Activated effector memory CD4-positive, alpha-beta T cell treated with Interleukin-2 at 50 U/mL for 16 hours (primary cell): ENCODE measurements at places on chromosomes 2 and 18.

DNA sequence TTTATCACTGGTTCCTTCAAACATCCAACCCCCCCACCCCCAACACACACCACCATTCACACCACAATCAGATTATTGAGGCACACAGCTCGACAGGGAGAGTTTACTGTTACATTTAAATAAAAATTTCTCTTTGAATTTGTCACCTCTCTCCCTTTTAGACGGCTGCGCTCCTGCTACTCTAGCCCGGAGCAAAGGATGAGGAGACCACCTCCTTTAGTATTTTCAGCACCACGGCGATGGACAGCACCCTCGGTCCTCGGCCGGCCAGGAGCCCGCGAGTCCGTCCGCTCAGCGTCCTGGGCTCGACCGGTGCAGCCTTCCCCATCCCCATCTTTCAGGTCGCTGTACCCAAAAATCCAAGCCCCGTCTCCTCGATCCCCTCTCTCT is 892 bp downstream of the CELF4 start:
- DNase-seq: no peak

GRCh38 chr2:157596992-157597681 is 31.5 kb downstream of the ACVR1C start:
- peak; percentile 25 for DNase-seq

DNA sequence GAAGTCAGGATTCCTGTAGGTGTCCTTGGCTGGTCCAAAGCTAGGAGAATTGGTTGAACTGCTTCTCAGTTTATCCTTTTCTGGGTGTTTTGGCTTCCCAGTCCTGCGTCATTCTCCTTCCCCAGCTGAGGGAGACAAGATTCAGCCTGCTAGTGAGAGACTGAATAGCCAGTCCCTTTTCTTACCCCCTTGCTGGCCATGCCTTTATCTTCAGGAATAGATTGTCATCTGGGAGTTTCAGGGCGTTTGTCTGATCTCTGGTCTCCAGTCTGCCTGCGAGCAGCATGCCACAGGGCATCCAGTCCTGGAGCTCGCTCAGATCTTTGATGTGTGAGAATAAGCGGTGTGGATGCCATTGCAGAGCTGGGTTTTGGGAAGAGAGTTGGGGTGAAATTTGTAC is 5.8 kb downstream of the MYO1B start:
- no peak for DNase-seq

GRCh38 chr2:168114619-168115018 is 132.8 kb downstream of the STK39 start:
- DNase-seq: no peak

DNA sequence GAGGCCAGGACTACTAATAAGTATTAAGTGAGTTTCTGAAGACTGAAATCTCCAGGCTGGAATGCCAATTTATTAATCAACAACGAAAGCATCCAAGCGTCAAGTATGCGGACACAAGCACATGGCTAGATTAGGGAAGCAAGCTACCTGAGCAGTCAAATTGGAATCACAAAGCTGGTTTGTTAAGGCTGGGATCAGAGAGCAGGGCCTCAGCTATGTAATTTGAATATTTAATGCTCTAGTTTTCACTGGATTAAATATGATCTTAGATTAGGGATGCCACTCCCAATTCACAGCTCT is 5.7 kb downstream of the CCL20 start:
- no peak for DNase-seq

GRCh38 chr2:67579216-67579615 is 182.1 kb downstream of the ETAA1 start:
- no peak for DNase-seq

- DNase-seq: no peak
Observed at GRCh38 chr18:58534535-58535301, 94.2 kb downstream of the ALPK2 start.

GRCh38 chr2:65402323-65402722 is 30.1 kb downstream of the SPRED2 start:
- no peak for DNase-seq

- no peak for DNase-seq
Observed at GRCh38 chr2:186748354-186748753, 54.5 kb downstream of the FAM171B start.

- DNase-seq: no peak
Observed at GRCh38 chr18:8480506-8481328, 128.5 kb upstream of the RAB12 start.

- no peak for DNase-seq
Observed at GRCh38 chr2:181828122-181828705, 63.3 kb upstream of the ITPRID2 start.

- DNase-seq: no peak
Observed at GRCh38 chr18:3970929-3971328, 484.2 kb downstream of the DLGAP1 start.

DNA sequence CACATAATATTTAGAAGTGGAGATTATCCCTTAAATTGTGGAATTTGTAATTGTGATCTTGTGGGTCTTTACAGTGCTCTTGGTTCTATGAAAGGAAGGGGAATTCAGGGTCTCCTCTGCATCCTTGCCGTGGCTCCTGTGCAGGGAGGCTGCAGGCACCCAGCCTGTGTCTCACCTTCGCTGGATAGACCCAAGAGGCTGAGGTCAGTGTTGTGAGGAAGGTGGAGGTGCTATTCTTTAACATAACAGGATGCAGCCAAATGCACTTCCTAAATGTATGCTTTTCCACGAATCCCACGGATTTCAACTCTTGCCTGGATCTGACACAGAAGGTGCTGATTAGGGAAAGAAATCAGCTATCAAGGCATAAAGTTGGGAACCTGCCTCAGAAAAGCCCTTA is 69.5 kb downstream of the TMEM18 start:
- no peak for DNase-seq

DNA sequence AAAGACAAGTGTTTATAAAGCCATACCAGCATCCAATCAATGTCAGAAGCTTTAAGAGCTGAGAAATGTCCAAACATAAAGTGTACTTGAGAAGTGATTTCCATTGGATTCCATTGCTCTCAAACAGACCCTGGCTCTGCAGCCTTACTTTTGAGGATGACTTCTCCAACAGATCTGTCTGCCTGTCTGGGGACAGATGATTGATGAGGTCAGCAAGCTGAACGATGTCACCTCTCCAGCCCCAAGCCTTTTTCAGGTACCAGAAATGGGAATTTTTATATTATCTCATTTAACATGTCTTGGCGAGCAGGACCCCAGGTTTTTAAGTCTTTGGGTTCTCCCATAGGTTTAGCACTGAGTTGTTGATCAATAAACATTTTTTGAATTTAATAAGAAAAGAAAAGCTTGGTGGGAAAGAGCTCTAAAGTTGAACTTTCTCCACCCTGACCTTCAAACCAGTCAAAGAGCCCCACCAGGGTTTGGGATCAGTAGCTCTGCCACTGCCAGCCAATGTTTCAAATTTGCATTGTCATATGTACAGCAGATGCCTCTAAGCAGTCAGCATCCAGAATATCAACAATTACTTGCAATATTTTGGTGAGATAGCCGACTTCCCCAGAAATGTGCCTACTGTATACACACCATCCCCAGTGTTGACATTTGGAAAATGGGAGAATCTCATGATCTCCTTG is 22.5 kb downstream of the PTPN18 start:
- no peak for DNase-seq

DNA sequence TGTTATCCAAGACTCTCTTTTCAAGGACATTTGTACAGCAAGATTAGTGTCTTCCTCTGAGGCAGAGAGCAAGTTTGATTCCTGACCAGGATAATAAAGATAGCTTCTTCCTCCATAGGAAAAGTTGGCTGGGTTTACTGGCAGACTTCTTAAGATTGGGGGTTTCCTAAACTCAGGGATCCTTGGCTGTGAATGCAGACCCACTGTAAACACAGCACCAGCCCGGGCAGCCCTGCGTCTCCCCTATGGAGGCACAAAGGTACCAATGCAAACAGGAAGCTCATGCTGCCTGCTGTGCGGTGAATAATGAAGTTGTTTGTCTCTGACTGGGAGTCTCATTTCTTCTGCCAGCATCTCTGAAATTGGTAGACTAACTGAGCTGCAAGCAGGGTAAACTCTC is 96.2 kb upstream of the ARHGAP28 start:
- no peak for DNase-seq

DNA sequence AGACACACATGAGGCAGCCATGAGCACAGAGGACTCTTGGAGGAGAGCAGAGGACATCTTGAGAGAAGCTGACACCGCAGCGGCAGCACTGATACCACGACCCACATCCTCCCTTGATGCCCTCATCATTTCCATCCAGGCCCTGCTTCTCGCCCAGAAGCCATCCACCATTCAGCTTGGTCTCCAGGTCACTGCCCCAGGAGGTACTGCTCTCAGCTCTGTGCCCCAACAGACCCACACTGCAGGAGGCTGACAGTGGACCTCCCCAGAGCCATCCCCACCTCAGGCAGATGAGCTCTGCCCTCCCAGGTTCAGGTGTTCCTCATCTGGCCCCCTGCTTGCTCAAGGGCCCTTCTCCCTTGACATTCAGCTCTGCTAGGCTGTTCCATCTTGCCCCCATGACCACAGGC is 74.9 kb downstream of the ACKR3 start:
- DNase-seq: no peak

- DNase-seq: no peak
Observed at GRCh38 chr2:218781691-218782527, at the start of gene CYP27A1. Gene CYP27A1 (plus strand): TSS chr2:218782147. CDS start chr2:218782183, 36 bp downstream.

GRCh38 chr2:75633620-75634019 is 13.0 kb upstream of the MRPL19 start:
- DNase-seq: no peak

DNA sequence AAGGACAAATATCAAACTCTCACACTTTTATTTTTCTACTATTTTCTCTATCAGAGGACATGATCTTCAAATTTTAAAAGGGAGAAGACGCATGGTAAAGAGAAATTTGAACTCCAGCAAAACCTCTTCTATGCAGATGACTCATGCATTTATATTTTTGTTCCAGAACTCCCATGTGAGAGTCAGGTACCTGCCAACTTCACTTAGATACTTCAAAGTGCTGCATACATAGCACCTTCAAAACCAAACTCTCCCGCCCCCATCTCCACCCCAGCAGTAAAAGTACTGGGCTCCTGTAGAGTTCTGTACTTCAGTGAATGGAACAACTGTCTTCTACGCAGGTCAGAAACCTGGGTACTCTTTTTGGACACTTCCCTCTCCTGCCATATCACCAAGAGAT is 398.3 kb downstream of the TGIF1 start:
- DNase-seq: no peak

DNA sequence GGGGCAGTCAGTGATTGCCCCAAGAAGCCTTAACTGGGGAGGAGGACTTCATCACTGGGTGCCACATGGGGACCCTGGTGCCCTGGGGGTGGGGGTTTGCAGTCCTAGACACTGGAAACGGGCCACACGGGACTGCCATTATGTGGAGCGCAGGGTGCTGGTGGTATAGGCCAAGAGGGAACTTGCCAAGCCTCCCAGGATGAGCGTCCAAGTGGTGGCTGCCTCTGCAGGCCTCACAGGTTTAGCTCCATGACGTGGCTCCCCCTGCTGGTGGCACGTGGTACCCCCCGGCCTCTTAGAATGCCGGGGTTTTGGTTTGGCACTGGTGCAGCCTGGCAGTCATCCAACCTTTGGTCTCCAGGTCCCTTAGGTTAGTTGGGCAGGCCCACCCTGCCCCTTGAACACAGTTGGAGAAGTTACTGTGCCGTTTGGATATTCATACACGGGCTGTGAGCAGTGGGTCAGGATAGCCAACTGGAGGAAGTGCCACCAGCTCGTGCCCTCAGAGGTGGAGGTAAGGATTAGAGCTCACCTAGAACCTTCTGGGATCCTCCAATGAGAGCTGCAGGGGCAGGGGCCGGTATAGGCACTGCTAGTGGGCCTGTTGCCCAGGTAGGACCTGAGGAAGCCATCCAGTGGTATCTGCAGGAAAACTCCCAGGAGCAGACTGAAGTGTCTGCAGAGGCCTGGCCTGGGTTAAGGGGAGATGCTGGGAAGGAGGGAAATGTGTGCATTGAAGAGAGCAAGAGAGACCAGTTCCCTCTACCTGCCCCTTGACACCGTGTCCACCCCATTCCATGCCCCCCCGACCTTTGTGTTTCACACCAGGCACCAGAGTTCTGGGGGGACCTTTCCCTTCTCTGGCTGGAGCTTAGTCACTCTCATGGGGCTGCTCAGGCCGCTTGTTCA is 5.7 kb downstream of the PTMA start:
- DNase-seq: peak; percentile 86

DNA sequence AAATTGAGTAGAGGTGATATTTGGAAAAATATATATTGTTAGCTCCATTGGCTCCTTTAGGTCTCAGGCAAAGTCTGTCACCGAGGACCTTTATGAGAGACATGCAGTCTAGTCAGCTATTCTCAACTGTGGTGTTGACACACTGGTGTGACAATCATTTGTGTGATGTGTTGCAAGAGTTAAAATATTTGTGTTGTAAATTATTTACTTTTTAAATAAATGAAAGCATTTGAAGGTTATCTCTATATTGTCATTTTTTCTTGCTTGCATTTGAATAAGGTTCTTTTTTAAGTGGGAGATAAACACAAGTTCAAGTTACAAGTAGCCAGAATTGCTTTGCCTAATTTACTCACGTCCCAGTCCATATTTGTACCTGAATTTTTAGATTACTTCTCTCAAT is 4.3 kb downstream of the REL start:
- no peak for DNase-seq

DNA sequence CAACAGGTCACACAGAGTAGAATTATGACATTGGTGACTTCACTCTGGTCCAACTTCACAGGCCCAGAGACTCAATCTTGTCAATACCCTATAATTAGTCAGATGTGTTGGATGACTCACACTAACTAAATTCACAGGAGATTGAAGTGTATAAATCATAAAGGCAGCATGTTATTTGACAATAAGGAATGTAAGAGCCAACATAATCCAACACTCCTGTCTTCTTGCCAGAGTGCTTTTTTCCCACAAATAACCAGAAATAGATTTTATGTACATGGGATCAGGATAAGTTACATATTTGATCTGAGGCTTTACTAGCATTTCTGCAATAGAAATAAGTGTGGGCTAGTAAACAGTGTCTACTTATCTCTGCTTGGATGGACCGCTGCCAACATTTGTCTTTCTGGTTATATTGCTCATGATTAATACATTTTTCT is 42.2 kb upstream of the ZSWIM2 start:
- no peak for DNase-seq

- no peak for DNase-seq
Observed at GRCh38 chr2:207221731-207222130, 56.0 kb upstream of the KLF7 start.

GRCh38 chr2:217739741-217740140 is 263.1 kb downstream of the TNS1 start:
- DNase-seq: no peak

DNA sequence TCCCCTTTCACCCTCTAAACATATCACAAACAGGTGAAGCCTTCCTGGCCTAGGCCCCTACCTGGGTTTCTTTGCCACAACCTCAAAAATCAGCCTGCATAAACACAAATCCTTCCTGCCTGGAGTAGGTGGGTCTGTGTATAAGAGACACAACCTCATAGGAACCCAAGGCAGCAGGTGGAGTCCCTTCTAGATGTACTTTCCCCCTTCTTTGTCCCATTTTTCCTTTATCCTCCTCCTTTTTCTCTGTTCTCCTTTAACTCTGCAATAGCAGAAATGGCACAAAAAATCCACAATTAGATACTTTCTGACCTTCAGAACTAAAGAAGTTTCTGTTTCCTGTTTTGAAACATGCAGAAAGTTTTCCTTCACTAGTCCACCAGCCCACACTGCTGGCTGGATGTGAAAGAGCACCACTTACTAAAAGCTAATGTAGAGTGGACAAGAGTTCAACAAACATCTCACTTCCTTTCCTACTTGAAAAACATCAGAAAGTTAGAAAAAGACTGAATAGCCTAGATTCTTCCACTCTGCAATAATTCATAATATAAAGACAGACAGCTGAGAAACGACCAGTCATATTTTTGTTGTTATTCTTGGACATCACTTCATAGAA is 11.2 kb downstream of the SLC40A1 start:
- no peak for DNase-seq

- no peak for DNase-seq
Observed at GRCh38 chr2:215791481-215791937, 221.8 kb downstream of the MREG start.

GRCh38 chr2:164430166-164430783 is 191.0 kb downstream of the GRB14 start:
- no peak for DNase-seq
